ENCODE measurements at places on chromosomes 5 and 9.

GRCh38 chr5:109467058-109467457 lies 57.3 kb upstream of the PJA2 start:
- DNase-seq, result no peak

- DNase-seq, result no peak
These were observed at the start of gene PCDH12 for GRCh38 chr5:141958113-141958512. PCDH12 (minus strand) TSS chr5:141958202; CDS start chr5:141957851, 351 bp downstream.

- DNase-seq, result no peak
These were observed 71.6 kb downstream of the SETX start for GRCh38 chr9:132283165-132283564.

- no peak for DNase-seq
These were observed 529.1 kb upstream of the SEMA6A start for GRCh38 chr5:117103703-117104102.

GRCh38 chr9:133341369-133342068 lies 5.5 kb upstream of the SURF6 start:
- no peak for DNase-seq

DNA sequence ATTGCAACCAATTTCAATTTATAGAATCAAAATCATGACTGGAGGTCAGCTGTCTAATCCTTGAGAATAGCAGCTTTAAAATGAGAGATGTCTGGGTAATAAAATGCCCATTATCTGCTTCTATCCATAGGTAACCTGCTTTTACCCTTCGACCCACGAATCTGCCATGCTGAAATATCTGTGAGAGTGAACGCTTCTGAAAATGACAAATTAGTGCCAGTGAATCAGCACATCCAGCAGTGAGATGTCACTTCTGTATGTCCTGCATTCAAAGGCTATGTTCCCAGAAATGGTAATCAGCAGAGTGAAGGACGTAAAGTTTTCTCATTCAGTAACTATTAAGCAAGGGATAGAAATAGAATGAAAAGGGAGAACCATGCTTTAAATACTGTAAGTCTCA lies 532.4 kb upstream of the ITGA1 start:
- DNase-seq, result no peak

GRCh38 chr9:88585426-88585825 lies 50.4 kb downstream of the NXNL2 start:
- DNase-seq, result no peak

DNA sequence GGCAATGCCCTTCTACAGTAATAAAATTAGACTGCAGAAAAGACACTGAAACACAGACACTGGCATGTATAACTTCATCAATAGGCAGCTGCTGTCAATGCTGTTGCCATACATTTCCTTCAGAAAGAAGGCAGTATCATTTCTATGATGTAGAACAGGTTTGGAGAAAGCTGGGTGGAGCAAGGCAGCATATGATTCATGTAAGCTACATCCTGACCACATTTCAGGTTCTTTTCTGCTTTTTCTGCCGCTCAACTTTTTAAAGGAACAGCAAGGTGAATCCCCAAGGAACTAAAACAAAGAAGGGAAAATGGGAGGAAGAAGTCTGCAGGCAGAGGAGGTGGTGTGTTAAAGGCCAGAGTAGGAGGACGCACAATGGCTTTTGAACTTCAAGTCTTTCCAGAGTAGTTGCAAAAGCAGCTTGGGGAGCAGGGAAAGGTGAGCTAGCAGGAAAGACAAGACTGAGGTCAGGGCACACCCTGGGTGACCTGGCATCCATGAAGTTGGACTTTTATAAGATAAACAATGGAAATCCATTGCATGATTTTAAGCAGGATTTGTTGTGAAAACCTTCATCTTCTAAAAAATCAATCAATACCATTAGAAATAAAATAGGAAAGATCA lies 142.1 kb downstream of the MED10 start:
- no peak for DNase-seq

GRCh38 chr5:91232523-91232922 lies 150.6 kb downstream of the ARRDC3 start:
- DNase-seq, result no peak

DNA sequence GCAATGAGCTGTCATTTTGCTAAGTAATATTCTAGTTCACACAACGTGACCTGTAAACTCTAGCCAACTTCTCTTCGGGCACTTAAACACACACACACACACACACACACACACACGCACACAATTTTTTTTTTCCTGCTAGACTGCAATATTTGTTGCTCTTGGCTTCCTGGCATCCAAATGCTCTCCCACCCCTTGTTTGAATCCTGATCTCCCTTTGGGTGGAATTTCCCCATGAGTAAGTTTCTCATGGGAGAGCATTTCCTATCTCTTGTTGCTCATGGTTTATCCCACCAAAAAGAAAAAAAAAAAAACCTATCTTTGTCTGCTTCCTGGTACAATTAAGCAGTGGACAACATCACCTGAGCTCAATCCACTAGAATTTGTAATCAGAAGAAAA lies 54.7 kb upstream of the TSLP start:
- no peak for DNase-seq

GRCh38 chr9:83384214-83384613 lies 154.0 kb downstream of the FRMD3 start:
- peak; percentile 46 for DNase-seq

DNA sequence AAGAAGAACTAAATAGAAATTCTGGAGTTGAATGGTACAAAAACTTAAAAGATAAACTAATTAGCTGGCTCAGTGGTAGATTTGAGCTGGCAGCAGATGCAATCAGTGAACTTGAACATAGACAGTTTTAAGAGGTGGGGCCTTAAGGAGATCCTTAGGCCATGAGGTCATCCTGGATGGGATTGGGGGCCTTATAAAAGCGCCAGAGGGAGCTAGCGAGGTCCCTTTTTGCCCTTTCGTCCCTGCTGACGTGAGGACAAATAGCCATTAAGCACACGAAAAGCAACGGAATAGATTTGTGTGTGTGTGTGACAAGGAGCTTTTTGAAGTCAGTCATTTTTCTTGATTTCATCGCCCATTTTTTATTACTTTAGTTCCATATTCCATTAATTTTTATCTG lies 83.3 kb downstream of the ZNF354C start:
- no peak for DNase-seq

DNA sequence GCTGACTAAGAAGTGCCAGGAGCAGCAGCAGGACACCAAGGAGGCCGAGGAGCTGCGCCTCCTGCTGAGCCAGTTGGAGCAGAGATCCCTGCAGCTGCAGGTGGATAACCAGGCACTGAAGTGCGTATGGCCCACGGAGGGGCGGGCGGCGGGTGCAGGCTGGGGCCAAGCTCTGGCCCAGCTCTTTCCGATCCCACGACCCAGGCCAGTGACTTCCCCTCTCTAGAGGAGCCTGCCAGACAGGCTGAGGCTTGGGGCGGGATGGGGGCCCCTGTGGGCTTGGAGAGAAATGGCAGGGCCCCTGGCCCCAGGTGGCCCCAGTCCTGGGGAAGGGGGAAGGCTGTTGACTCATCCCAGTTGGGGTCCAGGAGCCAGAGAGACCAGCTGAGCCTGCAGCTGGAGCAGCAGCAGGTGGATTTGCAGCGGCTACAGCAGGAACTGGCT lies 3.6 kb downstream of the PTRH1 start:
- no peak for DNase-seq

- no peak for DNase-seq
These were observed 26.5 kb upstream of the CLPTM1L start for GRCh38 chr5:1371218-1371971.

- DNase-seq, result no peak
These were observed 65.2 kb upstream of the UBAC1 start for GRCh38 chr9:136026266-136026942.

- no peak for DNase-seq
These were observed 40.1 kb downstream of the PFDN1 start for GRCh38 chr5:140262839-140263238.

DNA sequence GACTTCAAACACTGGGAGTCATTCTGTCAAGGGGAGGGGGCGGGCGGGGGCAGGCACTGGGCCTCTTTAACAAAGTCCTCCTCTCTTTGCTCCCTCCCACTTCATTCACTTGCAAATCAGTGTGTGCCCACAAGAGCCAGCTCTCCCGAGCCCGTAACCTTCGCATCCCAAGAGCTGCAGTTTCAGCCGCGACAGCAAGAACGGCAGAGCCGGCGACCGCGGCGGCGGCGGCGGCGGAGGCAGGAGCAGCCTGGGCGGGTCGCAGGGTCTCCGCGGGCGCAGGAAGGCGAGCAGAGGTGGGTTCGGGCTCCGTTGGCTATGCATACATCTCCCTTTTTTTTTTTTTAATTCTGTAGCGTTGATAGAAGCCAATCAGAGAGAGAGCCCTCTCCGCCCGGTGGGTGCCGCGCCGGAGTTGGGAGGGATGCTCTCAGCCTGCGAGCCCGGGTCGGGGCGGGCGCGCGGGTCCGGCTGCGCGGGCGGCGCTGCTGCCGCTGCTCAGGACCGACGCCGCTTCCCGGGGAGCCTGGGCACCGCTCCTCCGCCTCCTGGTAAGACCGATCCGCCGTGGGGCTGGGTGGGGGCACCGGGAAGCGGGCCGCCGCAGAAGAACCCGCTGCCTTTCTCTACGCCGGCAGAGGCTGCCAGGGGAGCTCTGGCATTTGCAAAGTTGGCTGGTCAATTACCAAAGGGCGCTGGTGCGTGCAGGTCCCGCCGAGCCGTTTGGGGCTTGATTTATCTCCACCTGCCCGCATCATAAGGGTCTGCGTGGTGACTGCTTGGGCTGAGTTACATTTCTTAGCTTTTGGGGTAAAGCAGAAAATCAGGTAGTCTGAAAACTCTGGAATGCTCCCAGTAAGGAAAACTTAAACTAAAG lies at the start of gene CDH6:
TSS of gene CDH6 (plus strand) at position 96 of the 877 bp plus-strand sequence. CDS start 73,788 bp downstream, outside the sequence.
- DNase-seq, result no peak

- DNase-seq, result no peak
These were observed 44.8 kb downstream of the ZNF618 start for GRCh38 chr9:113920872-113921271.

- DNase-seq, result no peak
These were observed 113.0 kb upstream of the LIFR start for GRCh38 chr5:38669361-38669880.

DNA sequence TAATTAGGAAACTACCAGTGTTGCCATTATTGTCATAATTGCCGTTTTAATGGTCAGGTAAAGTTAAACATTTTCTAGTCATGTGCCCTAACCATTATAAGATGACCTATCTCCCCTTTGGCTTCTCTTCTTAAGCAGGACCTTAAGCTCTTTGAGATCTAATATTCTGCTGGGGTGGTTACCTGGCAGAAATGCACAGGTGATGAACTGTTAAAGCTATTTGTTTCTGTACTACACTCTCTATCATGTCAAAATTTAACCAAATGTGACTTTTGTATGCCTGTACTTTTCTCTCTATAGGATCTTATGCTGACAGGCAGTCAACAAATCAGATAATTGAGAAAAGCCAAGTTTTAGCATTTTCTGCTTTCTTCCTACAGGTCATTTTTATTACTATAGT lies 23.3 kb downstream of the ALDH1A1 start:
- DNase-seq, result no peak

DNA sequence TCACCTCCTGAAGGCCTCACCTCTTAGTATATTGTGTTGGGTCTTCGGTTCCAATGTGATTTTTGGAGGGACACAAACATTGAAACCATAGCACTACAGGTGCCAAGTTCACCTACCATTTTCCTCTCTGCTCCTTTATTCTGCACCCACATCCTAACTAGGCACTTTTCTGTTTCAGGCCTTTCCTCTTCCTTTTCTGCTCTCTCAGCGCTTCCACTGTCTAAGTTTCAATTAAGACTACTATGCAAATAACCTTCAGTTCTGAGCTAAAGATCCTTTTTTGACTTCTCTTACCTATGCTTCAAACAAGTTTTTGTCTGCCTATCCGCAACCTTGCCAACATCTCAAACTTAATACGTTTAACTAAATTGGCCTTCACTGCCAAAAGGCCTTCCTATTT lies 25.4 kb upstream of the ZFYVE16 start:
- DNase-seq, result no peak

- DNase-seq, result no peak
These were observed 2300.3 kb downstream of the MAT2B start for GRCh38 chr5:165805756-165806155.

- peak; percentile 23 for DNase-seq
These were observed 171.2 kb downstream of the DOCK8 start for GRCh38 chr9:385818-386398.

DNA sequence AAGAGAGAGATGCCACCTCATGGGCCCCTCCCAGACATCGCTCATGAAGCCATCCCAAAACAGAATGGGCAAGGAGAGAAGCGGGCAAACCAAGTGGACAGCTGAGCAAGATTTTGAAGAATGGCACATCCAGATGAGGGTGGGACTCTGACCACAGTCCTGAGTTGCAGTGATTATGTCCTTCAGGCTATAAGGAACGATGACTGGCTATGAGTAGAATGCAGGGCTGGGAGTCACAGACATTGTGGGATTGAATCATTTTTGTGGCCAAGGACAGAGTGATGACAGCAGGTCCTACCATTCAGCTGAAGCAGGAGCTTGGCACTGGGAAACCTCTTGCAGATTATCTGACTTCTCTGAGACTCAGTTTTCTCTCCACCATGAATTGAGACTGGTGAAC lies 245.7 kb upstream of the SLC30A5 start:
- no peak for DNase-seq

- no peak for DNase-seq
These were observed 155.3 kb downstream of the GADD45G start for GRCh38 chr9:89760123-89760522.

DNA sequence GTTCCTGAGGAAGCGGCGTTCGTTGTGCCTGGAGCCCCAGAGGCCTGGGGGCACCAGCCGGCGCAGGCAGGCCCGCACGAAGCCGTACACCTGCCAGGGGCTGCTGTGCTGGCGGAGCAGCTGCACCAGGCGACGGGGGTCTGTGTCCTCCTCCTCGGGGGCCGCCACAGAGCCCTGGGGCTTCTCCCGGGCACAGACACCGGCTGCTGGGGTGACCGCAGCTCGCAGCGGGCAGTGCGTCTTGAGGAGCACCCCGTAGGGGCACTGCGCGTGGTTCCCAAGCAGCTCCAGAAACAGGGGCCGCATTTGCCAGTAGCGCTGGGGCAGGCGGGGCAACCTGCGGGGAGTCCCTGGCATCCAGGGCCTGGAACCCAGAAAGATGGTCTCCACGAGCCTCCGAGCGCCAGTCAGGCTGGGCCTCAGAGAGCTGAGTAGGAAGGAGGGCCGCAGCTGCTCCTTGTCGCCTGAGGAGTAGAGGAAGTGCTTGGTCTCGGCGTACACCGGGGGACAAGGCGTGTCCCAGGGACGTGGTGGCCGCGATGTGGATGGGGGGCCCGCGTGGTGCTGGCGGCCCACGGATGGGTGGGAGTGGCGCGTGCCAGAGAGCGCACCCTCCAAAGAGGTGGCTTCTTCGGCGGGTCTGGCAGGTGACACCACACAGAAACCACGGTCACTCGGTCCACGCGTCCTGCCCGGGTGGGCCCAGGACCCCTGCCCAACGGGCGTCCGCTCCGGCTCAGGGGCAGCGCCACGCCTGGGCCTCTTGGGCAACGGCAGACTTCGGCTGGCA lies 1.3 kb downstream of the TERT start:
- DNase-seq, result no peak

- DNase-seq, result no peak
These were observed 50.2 kb upstream of the ACTBL2 start for GRCh38 chr5:57532513-57533497.

GRCh38 chr9:108188976-108189375 lies 666.8 kb downstream of the ACTL7B start:
- DNase-seq, result no peak

GRCh38 chr9:18837402-18837801 lies 195.6 kb downstream of the SAXO1 start:
- DNase-seq, result no peak
